SW480 (cell line): ENCODE measurements at places on chromosomes 13 and 19.
A peak's percentile ranks its signal among the peaks of the same experiment; 100 is the strongest.

DNA sequence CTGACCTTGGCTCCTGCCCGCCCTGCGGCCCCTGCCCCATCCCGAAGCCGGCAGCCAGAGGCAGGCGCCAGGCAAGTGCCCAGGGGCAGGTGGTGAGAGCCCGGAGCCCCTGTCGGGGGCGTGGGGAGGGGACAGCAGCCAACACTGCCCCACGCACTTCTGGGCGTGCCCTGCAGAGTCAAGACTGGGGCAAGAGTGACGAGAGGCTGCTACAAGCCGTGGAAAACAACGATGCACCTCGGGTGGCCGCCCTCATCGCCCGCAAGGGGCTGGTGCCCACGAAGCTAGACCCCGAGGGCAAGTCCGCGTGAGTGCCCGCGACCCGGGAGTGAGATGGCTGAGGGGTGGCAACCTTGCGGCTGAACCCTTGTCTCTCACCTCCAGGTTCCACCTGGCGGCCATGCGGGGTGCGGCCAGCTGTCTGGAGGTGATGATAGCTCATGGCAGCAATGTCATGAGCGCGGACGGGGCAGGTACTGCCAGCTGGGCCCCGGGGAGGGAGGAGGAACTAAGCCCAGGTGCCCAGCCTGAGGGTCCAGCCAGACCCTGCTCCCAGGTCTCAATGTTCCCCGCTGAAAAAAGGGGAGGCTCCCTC is 17.3 kb downstream of the ANKRD24 start:
- peak; percentile 31 for DNase-seq

DNA sequence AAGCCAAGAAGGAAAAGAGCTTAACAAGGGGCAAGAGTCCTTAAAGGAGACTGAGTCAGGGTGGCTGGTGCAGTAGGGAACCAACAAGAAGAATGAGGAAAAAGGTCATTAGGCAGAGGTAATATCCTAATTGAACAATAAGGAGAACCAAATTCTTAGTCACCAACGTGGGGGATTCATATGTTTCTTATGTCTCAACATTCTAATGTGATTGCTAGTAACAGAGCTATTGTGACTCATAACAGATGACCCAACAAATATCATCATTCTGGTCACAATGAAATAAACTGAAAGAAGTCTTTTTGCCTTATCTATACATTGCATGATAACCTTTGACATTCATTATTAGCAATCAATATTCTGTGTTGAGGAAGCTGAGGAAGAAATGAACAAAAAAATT is 101.6 kb downstream of the RAP2A start:
- no peak for DNase-seq

DNA sequence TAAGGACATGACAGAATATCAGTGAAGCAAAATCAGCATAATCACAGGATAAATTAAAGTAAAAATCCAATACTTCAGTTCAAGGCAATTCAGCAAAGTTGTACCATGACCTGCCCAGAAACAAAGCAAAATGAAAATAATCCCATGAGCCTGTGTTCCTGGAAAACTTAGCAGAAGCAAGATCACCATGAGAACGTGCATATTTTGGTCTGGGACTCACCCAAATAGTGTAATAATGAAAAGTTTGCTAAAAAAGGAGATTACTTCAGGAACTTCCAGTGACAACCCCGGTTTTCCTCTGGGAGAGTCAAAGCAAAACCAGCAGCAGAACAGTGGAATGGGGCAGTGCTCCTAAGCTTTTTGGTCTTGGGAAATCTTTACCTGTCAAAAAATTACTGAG is 14.9 kb upstream of the RPL21 start:
- DNase-seq = no peak

GRCh38 chr19:5826531-5827341 is 12.8 kb downstream of the FUT6 start:
- DNase-seq = peak; percentile 92

DNA sequence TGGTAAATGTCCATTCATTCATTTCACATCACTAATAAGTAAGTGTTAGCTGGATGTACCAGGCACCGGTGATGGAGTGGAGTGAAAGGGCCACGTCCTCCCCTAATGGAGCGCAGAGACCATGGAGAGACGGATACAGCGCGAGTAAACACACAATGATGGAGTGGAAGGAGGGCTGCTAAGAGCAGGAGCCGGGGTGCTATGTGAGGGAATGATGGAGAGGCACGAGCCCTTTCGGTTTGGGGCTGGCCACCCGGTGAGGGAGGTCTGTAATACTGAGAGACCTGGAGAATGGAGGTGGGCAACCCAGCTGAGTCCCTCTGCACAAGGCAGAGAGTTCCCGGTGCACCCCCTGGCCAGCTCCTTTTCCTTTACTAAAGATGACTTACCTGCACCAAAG is 53.7 kb downstream of the PEPD start:
- no peak for DNase-seq

GRCh38 chr19:15021286-15022007 is 27.8 kb upstream of the CASP14 start:
- no peak for DNase-seq

DNA sequence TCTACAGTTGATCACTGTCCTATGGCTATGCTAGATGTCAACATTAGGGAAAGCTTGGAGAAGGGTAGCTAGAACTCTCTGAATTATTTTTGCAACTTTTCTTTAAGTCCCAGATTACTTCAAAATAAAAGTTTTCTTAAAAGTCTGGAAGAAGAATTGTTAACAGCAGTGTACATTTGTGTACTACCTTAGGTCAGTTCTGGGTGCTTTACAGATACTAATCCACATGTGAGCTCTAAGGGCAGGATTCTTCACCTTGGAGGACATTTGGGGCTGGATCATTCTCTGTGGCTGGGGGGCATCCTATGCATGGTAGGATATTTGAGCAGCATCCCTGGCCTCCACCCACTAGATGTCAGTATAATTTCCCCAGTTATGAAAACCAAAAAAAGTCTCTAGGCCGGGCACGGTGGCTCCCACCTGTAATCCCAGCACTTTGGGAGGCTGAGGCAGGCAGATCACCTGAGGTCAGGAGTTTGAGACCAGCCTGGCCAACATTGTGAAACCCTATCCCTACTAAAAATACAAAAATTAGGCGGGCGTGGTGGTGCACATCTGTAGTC is 2.8 kb downstream of the BRME1 start:
- DNase-seq = peak; percentile 44

DNA sequence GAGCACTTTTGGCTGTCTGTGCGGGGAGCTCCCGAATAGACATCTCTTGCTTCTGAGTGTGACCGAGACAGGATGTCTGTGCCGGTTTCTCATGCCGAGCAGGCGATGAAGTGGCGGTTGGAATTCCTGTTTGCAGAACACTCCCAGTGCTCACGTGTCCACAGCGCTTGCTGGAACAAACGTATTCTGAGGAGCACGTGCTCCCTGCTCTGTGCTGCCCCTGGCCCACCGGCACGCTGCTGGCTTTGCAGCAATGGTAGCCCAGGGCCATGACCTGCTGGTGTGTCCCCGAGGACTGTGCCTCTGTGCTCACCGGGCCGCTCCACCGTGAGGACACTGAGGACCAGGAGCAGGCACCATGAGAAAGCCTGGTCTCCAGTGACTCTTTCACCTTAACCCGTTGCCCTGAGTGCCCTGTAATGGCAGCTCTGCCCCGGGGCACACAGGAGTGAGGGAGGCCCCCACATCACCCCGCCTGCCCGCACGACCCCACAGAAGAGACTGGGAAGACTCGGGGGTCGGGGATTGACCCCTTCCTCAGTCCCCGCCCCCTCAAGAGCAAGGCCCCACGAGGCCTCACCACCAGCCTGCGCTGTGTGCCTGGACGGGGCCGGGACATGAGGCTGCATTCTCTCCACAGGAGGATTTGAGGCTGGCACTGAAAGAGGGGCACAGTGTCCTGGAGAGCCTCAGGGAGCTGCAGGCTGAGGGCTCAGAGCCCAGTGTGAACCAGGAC is 40.0 kb upstream of the F7 start:
- no peak for DNase-seq

DNA sequence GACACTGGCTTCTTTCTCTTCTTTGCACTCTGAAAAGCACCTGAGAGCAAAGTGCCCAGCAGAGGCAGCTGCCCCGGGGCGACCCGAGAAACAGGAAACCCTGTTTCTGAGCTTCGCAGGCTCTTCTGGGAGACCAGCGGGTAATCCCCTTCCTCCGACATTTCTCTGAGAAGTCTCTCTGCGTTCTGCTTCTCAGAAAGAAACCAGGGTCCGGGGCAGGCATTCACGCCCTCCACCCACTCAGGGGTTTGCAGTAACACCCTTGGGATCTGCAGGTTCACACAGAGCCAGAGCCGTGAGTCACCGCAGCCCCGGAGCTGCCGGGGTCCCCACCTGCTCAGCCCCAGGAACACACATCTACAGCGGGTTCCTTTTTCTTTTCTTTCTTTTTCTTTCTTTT is 86.0 kb downstream of the GADD45B start:
- DNase-seq = no peak

DNA sequence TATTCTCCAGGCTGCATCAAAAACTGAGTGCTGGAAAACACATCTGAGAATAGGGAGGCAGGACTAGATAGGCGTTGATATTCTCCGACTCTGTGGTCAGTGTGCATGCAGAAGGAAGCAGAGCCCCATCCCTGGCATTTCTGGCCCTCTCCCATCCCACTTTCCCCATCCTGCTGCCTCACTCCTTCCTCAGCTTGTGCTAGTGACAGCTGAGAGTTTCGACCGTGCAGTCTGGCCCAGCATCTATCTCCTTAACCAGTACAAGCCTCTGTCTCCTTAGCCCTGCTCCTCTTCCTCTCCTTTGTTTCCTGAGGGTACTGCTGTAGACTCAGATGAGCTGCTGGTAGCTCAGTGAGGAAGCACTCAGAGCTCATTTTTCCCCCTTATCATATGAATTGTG is 163.2 kb downstream of the SUCLA2 start:
- DNase-seq = no peak

DNA sequence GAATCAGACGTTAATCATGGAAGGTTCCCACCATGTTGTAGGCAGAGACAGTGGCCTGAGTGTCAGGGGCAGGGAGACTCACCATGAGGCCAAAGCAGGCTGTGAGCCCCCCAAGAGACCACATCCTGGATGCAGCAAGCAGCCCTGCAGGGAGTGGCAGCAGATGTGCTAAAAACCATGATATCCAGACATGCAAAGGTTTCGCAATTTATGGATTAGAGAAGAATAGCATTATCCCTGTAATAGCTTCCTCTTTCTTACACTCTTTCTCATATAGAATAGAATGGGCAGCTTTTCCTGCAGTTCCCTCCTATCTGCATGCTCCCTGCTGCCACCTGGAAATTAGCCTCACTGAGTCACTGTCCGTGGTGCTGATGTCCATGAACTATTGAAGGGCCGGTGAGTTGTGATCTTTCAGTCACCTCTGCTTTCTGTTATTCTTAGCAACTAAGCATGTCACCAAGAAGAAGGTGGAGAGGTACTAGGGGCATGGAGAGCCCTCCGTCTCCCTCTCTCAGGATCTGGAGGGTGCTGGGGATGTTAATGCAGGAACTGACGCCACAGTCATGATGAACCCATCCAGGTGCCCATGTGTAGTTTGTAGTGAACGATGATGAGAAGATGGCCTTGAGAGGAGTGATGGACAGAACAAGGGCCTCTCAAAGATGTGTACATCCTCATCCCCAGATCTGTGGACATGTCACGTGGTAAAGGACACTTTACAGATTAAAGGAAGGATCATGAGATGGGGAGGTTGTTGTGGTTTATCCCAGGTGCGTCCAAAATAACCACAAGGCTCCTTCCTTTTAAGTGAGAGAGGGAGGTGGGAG is 9.9 kb downstream of the CEACAM4 start:
- DNase-seq = peak; percentile 54

DNA sequence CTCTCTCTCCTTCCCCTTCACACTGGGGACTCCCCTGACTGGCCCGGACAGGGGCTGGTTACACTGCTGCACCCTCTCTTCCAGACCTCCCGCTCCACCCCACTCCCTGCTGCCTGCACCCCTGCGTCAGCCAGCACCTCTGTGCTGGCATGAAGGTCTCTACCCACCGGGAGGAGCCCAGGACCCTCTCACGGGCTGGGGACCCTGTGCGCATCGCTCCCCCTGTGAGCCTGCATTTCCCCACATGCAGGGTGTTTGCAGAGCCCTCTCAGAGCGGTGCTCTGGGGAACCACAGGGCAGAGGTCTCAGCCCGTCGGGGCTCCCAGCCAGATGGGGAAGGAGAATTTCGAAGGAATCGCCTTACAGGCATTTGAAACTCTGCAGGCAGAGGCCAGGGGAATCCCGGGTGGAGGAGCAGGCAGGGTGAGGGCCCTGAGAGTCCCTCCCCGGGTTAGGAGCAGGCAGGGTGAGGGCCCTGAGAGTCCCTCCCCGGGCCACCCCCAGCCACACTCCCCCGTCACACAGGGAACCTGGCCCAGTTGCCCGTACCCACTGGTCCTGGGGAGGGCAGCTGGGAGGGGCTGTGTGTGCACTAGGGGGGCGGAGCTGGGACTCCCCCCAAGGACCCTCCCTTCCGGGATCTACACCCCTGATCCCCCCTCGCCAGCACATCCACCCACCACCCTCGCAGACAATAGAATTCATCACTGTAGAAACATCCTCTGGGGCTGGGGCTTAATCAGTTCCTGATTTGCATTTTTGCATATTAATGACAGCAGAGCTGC is 16.3 kb upstream of the TCF3 start:
- no peak for DNase-seq

- no peak for DNase-seq
Observed at GRCh38 chr19:39209196-39209595, 5.1 kb upstream of the SYCN start.

- DNase-seq = no peak
Observed at GRCh38 chr13:49828453-49828852, 36.0 kb upstream of the KPNA3 start.

DNA sequence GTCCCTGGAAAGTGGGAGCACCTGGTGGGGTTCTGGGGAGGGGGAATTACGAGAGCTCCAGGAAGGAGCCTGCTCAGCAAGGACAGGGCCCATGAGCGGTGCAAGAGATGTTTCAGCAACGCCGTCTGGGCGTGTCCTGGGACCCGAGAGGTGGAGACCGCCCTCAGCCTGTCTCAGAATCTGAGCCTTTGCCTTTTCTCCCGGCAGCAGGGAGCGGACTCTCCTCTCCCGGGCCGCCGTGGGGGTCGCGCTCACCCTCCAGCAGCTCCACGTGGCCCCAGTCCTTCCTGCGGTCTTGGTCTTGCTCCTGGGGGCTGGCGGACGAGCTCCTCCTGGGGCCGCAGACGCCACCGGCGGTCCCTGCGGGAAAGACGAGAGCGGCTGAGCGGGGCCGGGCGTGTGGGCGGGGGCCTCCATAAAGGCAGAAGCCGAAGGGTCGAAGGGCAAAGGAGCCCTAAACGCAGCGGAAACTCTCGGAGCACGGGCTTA is 714 bp downstream of the POLRMT start:
- DNase-seq = peak; percentile 16

DNA sequence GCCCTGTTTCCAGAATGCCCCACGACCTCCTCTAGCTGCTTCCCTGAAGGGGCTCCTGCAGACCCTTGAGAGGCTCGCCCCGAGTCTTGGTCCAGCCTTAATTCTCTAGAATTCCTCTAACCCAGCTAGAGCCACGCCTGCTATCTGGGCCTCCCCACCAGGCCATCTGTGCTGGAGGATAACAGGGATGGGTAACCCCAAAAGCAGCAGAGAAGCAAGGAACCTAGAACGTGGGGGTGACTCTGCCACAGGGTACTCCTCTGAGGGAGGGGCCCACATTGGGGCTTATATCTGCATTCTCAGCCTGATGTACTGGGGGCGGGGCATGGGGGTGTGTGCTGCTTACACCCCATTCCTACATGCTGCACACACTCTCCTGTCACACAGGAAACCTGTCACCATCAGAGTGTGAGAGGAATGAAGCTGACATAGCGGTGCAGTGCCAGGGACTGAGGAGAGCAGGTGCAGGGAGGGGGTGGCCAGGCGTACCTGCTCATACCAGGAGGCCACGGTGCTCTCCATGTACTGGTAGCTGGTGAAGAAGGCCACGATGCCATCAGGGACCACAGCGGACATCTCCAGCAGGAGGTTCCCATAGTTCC is 13.8 kb downstream of the KLC3 start:
- no peak for DNase-seq
